Karpas-422 (cell line): ENCODE measurements at places on chromosomes 7 and 10.

DNA sequence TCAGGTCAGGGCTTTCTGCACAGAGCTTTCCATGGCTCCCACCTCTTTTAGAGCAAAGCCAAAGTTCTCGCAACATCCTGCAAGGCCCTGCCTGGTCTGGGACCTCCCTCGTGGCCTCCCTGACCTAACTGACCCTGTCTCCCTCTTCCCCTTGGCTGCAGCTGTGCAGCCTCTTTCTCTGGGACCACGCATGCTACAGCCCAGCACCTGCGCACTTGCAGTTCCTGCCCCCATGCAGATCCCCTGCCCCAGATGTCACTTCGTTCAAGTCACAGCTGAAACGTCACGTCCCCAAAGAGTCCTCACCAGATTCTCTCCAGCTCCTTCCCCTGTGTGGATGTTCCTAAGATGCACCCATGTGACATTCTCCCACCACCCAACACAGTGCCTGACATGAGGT lies 61.2 kb upstream of the ZNF716 start:
- no peak for DNase-seq

- no peak for DNase-seq
Observed at GRCh38 chr7:114631249-114631822, 216.7 kb downstream of the FOXP2 start.

GRCh38 chr10:122263971-122264370 lies 7.1 kb upstream of the BTBD16 start:
- DNase-seq = no peak

DNA sequence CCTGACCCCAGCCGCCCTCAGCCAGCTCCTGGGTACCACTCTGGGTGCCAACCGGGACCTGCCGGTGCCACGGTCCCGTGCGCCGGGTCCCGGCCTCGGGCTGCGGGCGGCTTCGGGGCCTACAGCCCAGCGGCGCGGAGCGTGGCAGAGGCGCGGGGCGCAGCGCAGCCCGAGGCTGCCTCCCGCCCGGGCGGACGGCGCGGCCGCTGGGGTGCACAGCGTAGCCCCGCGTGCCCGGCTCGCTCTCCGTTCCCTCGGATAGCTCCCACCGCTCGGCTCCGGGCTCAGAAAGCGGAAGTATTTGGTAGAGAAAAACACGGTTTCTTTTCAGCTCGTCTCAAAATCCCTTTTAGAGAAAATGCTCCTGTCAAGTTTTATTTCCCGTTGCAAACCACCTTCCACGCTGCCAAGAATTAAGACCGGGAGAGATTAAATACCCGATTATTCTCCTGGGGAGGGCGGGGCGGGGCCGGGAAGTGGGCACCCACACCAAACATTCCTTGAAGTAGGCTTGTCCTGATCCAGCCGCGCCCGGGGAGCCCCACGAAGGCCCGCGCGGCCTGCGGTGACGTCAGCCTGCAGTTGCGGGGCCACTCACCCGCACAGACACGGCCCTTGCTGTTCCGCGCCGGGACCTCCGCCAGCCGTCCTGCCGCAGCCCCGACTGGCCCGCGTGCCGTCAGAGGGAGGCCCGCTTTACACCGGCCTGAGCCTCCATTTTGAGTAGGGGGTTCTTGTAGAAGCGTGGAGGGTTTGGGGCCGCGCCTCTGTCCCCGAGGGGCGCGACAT lies 7.2 kb downstream of the HOXA13 start:
- DNase-seq = no peak

- DNase-seq = no peak
Observed at GRCh38 chr10:70771311-70772194, 13.6 kb downstream of the TBATA start.

DNA sequence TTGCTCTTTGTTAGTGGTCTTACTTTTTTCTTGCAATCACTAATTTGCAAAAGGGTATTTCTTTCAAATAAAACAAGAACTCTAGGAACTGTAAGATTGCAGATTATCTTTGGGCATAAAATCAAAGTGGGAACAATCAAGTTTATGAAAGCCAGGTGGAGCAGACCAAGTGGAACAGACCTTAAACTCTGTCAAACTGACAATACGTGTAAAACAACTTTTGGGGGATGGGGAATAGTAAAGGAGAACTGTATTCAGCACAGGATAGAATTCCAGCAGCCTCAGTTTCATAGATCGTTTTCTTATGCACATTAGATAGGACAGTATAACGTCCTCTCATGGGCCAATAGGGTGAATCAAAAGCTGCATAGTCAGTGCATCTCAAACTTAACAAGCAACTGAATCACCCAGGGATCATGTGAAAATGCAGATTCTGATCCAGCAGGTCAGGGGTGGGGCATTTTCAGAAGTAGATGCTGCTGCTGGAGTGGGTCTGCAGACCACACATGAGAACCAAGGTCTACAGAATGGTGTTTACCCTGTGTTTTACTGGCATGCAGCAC lies 120.7 kb downstream of the PIP4K2A start:
- DNase-seq = no peak

- no peak for DNase-seq
Observed at GRCh38 chr10:109926061-109926745, 2.9 kb upstream of the XPNPEP1 start.

- DNase-seq = no peak
Observed at GRCh38 chr7:139871331-139871730, 42.3 kb downstream of the TBXAS1 start.

DNA sequence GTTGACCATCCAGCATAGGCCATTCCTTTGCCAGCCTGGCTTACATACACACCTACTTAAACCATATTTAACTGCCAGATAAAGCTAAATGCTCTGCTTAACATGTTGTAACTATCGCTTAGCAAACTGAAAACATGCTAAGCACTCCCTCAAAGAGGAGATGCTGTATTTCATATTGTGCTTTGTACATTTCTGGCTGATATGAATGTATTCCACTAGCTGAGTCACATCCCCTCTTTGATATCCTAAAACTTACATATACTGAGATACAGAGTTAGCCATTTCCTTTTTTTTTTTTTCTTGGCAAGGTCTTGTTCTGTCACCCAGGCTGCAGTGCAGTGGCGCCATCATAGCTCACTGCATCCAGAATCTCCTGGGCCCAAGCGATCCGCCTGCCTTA lies 99.4 kb downstream of the TPST1 start:
- DNase-seq = no peak

GRCh38 chr7:111339006-111339405 lies 223.3 kb downstream of the IMMP2L start:
- no peak for DNase-seq

- DNase-seq = no peak
Observed at GRCh38 chr7:36249091-36249490, 96.0 kb downstream of the EEPD1 start.

GRCh38 chr10:122142641-122143237 lies 128.4 kb upstream of the BTBD16 start:
- peak; percentile 69 for DNase-seq

DNA sequence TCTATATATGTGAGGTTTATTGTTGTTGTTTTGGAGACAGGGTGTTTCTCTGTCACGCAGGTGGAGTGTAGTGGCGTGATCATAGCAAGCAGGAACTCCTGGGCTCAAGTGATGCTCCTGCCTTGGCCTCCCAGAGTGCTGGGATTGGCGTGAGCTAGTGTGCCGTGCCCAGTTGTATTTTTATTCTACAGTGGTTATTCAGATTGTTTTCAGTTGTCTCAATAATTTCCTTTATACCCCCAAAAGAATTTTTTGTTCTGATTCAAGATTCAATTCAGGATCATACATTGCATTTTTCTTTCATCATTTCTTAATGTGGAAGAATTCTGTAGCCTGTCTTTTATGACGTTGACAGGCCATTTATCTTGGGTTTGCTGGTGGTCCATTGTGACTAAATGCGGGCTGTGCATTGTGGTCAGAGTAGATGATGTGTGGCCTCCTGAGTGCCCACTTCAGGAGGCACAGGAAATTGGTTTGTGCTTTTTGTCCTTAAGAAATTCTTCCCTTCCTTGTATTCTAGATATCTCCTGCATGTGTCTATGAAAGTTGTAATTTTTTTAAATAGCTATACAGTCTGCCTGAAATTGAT lies 22.9 kb downstream of the RBM33 start:
- DNase-seq = no peak

DNA sequence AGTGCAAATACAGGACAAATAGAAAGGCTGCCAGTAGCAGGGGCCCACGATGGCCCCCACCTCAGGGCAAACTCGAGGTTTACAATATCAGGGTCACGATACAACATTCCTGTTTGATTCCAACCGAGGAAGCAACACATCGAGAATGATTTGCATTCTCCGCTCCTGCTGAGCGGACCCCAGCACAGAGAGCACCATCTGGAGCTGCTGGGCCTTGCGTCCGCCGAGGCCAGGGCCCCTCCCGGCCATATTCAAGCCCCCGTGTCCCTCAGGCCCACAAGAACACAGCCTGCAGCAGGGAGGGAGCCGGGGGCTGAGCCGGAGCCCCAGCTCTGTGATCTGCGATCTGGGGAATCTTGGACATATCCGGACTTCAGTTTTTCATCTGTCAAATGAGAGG lies 84.3 kb downstream of the PRKAG2 start:
- no peak for DNase-seq

GRCh38 chr10:76788452-76788811 lies 849.2 kb downstream of the KCNMA1 start:
- no peak for DNase-seq

- DNase-seq = peak; percentile 63
Observed at GRCh38 chr7:139231513-139232376, 708 bp downstream of the UBN2 start.

DNA sequence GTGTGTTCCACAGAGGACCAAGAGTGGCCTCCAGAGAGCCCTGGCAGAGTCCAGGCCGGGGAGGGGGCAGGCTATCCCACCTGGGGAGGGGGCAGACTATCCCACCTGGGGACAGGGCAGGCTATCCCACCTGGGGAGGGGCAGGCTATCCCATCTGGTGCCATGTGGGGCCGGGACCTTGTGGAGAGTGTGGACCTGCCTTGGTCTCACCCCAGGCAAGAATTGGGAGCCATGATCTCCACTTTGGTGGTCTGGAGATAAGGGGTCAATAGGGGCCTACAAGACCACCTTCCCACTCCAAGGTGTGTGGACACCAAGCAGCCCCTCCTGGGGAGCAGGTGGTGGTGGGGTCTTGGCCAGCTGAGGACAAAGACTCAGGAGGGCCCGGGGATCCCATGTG lies 138.2 kb downstream of the EBF3 start:
- no peak for DNase-seq

DNA sequence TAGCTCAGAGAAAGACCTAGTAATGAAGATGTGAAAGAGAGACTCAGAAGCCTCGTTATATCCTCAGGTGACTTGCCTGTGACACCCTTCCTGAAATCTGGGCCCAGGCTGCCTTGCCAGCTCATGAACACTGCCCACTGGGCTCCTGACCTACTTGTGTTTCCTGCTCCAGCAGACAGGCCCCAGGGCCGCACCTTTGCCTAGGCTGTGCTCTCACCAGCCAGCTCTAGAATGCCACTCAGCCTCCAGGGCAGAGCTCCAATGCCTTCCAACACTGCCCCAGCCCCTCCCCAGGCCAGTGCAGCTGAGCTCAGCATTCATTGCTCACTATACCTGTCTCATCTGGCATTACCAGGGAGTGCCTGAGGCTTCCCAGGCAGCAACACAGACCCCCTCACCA lies 94.3 kb downstream of the DLG5 start:
- no peak for DNase-seq

GRCh38 chr10:131396121-131397050 lies 84.9 kb upstream of the TCERG1L start:
- peak; percentile 45 for DNase-seq

DNA sequence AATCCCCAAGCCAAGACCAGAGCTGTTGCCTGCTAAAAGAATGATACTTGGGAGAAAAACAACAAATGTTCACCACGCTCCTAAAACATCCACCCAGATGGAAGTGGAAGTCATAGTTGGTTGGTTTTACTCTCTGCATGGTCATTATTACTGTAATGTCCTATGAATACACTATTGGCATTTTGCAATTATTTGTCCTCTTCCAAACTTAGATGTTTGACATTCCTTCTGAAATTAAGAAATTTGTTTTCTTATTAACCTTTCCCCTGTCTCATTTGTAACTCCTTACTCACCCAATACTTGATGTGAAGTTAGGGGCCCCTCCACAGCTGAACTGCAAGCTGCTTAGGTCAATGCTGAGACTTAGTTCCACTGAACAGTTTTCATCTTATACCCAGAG lies 383.3 kb downstream of the INHBA start:
- no peak for DNase-seq

DNA sequence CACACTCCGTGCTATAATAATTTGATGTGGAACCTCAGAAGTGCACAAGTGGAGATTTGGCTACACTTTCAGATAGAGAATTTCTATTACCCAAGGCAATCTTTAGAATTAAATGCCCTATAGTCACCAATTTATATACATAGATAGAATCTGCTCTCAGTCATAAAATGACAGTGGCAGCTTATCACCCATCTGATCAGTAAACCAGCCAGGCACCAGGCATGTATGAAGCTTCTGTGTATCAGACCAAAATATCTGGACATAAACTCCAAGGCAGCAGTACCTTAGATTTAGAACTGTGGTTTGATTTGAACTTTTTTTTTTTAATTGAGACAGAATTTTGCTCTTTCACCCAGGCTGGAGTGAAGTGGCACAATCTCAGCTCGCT lies 180.9 kb downstream of the IPMK start:
- DNase-seq = no peak

DNA sequence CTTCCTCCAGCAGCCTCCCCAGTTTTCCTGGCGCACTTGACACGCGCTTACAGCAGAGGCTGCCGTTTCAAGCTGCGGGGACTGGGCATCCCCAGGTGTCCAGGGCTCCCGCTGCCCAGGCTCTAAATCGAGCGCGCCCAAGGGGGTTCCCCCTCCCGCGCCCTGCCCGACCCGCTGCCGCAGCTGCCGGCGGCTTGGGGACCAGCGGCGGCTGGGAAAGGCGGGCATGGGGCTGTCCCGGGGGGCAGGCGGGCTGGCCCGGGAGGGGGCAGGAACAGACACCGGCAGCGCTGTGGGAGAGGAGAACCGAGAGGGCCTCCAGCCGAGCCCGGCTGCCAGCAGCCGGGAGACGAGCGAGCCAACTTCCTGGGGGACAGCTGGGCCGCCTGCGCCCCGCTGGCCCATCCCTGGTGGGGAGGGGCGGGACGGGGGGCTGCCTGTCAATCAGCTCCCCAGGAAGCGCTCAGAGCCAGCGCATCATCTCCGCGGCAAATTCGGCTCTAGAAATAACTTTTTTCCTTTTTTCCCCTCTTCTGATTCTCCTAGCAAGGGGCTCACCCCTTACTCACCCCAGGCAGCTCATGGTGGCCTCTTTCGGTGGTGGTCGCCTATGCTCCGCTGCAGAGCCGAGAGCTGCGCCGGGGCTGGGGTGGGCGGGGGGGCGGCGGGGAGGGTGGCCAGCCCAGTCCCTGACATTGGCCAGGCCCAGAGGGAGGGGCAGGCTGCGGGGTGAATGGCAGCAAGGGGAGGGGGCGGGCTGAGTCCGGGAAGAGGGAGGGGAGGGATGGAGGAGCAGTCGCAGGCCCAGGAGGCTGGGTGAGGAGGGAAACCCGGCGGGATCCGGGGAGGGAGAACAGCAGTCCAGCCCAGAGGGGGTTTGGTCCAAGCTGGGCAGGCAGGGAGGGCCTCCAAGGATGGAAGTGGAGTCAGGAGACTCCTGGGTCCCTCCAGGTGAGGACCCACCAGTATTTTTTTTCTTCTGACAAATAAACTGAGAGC lies 14.7 kb downstream of the GRID2IP start:
- no peak for DNase-seq
